Endothelial cell of umbilical vein (primary cell): ENCODE measurements at places on chromosomes 4 and X. TPM values are rescaled to one million over a fixed set of nuclear protein-coding genes. Genes with fewer than 3 reads are reported as not detected.

Gene ATP2B3
- polyA plus RNA-seq: 0.01 and 0.02 TPM in 2 replicates

Gene LINC00632
- polyA plus RNA-seq: 4.8 and 5.8 TPM in 2 replicates

Gene DUX4
- polyA plus RNA-seq: not detected in 2 replicates

DNA sequence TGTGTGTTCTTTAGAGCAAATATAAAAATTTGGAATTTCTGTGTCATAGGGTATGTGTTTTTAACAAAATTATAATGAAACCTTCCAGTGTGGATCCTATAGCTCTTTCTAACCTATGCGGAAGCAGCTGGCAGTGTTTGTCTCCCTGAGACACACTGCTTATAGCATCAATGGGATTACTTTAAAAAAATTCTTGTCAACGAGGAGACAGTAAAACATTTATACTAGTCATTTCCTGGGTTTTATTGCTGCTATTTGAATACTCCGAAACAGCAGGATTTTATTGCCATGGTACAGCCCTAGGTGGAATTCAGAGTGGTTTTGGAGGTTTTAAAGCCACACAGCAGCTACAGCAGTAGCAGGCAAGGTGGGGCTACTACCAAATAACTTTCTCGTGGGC lies 145.1 kb upstream of the IL1RAPL2 start:
- DNase-seq: no peak

DNA sequence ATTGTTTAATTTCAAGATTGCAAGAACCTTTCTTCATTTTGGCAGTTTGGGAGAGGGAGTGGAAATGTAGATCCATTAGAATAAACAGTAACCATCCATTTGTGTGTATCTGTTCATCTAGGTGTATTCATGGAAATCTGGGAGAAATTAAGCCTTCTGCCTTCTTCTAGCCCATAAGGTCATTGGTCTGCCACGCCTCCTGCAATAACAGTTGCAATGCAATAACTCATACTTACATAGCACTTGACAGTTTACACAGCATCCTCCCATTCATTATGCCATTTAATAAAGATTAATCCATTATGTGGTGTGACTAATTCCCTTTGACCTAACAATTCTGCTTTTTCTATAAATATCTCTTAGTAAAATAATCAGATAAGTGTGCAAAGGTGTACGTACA lies 42.6 kb downstream of the SHROOM4 start:
- peak; percentile 15 for DNase-seq

GRCh38 chr4:111453216-111453615 lies 692.0 kb upstream of the FAM241A start:
- no peak for DNase-seq

GRCh38 chrX:9746148-9746888 lies 19.3 kb downstream of the GPR143 start:
- DNase-seq: peak; percentile 92

GRCh38 chr4:174119830-174120229 lies 163.6 kb downstream of the FBXO8 start:
- DNase-seq: no peak
